Activated CD4-positive, alpha-beta T cell treated with anti-CD3 and anti-CD28 coated beads, Interleukin-2, amount 10 ng/mL, durations not matched to agents 7 days and 5 days (primary cell): ENCODE measurements at places on chromosomes 1 and 21.

DNA sequence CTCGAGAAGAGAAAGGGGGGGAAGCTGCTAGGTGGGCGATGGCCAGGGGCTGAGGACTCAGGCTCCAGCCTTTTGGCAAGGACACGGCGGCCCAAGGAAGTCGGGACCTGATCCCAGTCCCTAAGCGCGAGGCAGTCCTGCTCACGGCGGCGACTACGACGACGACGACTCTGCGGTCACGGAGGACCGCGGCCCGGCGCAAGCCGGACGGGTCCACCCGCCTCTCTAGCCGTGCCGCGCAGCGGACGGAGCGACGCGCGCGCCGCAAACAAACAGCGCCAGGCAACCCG lies 401 bp downstream of the WNT9A start:
- peaks cover 25% of the 10 kb centered on the region for H3K27me3 ChIP-seq
- DNase-seq, result no peak
- no peaks in the 10 kb centered on the region for H3K36me3 ChIP-seq
- peaks cover 13% of the 10 kb centered on the region for H3K4me1 ChIP-seq
- peak overlapping the region; percentile 69 for H3K4me3 ChIP-seq

DNA sequence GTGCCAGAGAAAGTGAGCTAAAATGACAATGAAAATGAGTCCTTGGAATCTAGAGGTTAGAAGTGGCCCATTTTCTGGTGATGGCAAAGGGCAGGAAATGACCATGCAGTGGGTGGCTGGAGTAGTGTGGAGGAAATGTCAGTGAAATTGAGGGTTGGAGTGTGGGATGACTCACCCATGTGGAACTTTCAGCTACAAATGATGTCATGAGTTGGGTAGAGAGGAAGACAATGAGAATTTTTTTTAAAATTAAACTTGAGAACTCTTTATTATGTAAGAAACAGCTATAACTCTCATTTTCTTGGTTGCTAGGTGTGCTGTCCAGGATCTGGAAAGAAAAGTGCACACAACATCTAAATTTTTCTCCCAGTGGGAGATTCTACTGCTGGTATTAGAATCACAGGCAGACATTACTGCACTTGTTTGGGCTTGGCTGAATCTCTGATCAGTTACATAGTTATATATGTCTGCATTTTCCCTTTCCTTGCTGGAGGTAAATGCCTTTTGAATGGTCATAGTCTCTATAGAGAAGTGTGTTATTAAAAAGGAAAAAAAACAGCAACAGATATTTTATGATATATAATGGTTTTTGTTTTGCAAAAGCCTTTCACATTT lies 56.8 kb upstream of the GNG12 start:
- no peaks in the 10 kb centered on the region for H3K36me3 ChIP-seq

DNA sequence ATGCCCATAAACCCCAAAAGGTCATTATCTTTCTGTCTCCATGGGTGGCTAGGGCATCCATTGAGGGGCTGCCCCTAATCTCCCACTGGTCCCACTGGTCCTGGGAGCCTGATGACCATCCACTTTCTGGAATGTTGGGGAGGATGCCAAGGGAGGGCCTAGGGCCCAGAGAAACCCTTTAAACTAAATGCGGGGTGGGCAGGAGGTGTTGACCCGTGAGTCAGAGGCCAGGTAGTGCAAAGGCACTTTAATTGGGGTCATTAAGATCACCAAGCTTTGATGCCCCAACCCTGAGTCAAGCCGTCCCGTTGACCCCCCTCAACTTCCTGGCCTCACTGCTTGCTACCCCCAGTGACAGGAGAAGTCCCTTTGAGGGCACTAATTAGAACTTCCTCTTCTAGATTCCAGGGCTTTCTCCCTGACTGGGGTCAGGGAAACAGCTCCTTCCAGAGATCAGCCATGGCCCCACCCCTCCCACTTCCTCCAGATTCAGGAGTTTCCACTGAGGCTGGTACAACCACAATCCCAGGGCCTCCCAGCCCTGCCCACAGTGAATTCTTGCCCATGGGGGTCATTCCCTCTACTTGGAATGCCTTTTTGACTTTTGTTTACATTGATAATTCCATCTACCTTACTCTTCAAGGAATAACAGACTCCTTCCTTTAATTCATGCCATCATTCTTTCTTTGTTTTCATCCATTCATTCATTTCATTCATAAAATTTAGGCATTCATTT lies 15.5 kb upstream of the SERINC2 start:
- H3K4me1 ChIP-seq, result peaks cover 16% of the 10 kb centered on the region
- no peaks in the 10 kb centered on the region for H3K36me3 ChIP-seq
- no peak overlapping the region for H3K4me3 ChIP-seq
- H3K27me3 ChIP-seq, result no peaks in the 10 kb centered on the region
- no peak overlapping the region for H3K27ac ChIP-seq

DNA sequence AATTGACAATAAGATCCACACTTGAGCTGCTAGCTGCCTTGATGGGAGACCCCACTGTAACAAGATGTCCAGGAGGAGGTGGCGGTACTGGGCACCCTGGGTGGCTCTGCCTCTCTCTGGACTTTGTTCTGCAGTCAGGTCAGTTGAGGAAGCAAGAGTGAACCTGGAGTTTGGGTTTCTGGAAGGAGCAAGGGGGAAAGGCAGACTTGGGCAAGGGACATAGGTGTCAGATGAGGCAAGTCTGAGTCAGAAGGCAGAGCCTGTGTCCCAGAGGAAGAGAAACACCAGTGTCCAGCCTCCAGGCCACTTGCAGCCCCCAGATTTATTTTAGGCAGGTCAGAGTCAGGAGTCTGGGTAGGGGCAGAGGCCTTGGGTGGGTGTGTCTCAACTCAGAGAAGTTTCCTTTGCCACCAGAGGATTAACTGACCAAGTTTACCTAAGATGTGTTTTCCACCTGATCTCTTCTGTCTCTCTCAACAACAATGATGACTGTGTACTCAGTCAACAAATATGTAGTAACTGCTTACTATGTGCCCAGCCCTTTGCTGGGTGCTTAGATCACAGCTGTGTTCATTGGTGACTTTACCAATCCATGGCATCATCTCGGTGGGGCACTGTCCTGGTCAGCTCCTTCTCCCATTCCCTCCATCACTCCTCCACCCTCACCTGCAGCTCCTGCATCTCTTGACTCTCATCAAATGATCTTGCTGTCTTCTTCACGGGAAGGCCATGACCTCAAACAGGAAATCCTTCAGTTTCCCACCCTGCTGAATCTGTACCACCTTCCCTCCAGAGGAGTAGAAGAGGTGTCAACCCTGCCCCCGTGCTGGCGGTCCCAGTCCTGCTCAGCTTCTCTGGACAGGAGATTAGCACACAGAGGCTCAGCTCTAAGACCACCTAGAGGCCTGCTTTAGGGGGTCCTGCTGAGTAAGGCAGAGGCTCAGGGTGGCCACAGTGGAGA lies 36.6 kb downstream of the ELF3 start:
- peaks cover 2% of the 10 kb centered on the region for H3K27me3 ChIP-seq
- H3K27ac ChIP-seq, result no peak overlapping the region
- H3K4me3 ChIP-seq, result no peak overlapping the region
- no peak for DNase-seq
- peaks cover 4% of the 10 kb centered on the region for H3K4me1 ChIP-seq

- no peak overlapping the region for H3K27ac ChIP-seq
- H3K4me3 ChIP-seq, result no peak overlapping the region
- no peaks in the 10 kb centered on the region for H3K27me3 ChIP-seq
- DNase-seq, result no peak
Measured at GRCh38 chr1:187249196-187249595, 420.4 kb downstream of the PLA2G4A start.

GRCh38 chr1:164617377-164618201 lies 58.6 kb downstream of the PBX1 start:
- H3K27ac ChIP-seq, result no peak overlapping the region
- H3K4me3 ChIP-seq, result no peak overlapping the region
- no peak for DNase-seq

DNA sequence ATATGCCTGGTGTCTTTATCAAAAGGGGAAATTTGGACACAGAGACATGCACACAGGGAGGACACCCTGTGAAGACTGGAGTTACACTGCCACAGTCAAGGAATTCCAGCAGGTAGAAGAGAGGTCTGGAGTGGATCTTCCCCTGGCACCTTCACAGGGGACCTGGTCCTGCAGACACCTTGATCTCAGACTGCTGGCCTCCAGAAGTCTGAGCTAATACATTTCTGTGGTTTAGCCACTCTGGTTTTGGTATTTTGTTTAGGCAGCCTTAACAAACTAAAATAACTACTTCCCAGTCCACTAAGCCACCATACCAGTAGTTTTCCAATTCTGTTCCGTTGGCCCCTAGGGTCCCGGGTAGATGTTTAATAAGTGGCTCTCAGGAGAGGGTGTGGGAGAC lies 164.7 kb downstream of the SETD4 start:
- no peaks in the 10 kb centered on the region for H3K4me1 ChIP-seq
- no peak overlapping the region for H3K27ac ChIP-seq
- no peak for DNase-seq
- no peaks in the 10 kb centered on the region for H3K27me3 ChIP-seq
- no peak overlapping the region for H3K4me3 ChIP-seq
- no peaks in the 10 kb centered on the region for H3K36me3 ChIP-seq

GRCh38 chr1:183370399-183371058 lies 47.7 kb downstream of the NMNAT2 start:
- no peaks in the 10 kb centered on the region for H3K36me3 ChIP-seq
- no peak for DNase-seq
- peaks cover 7% of the 10 kb centered on the region for H3K27me3 ChIP-seq
- H3K4me1 ChIP-seq, result no peaks in the 10 kb centered on the region
- no peak overlapping the region for H3K4me3 ChIP-seq

DNA sequence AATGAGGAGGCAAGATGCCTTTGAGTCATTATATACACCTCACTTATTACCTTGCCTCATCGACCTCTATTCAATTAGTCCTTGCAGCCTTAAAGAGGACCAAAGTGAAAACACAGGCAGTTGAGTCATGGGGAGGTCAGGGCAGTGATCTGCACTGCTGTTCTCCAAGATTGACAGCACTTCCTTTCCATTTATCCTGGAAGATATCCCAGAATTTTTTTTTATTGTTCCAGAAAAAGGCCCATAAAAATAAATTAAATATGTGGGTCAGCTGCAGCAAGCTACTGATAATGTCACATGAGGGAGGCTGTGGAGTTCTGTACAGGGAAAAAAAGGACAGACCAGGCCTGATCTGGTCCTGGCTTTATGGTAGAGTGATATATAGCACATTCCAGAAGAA lies 33.2 kb upstream of the CDC42BPA start:
- H3K27ac ChIP-seq, result no peak overlapping the region
- no peak overlapping the region for H3K4me3 ChIP-seq
- H3K27me3 ChIP-seq, result peaks cover 3% of the 10 kb centered on the region
- DNase-seq, result no peak
- H3K36me3 ChIP-seq, result no peaks in the 10 kb centered on the region
- no peaks in the 10 kb centered on the region for H3K4me1 ChIP-seq

- DNase-seq, result no peak
- peaks cover 21% of the 10 kb centered on the region for H3K4me1 ChIP-seq
- peaks cover 37% of the 10 kb centered on the region for H3K36me3 ChIP-seq
- H3K4me3 ChIP-seq, result no peak overlapping the region
- no peaks in the 10 kb centered on the region for H3K27me3 ChIP-seq
Measured at GRCh38 chr1:155466617-155466972, 96.0 kb downstream of the ASH1L start.

DNA sequence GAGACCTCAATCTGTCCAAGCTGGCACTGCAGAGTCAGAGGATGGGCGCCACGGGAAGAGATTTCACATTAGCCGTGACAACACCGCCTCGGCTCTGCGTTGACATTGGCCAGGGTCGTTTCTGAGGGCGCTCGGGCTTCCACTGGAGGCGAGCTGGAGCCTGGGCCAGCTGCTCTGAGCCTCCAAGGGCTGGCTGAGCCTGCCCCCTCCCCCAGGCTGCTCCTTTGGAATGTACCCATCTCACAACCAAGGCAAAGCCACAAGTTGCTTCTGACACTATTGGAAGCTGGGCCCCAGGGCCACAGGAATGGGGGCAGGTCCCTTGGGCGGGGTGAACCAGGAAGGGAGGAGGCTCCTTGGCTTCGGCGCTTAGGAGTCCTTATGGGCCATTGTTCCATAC lies 12.7 kb downstream of the GPR3 start:
- H3K4me3 ChIP-seq, result no peak overlapping the region
- DNase-seq, result no peak
- H3K27me3 ChIP-seq, result no peaks in the 10 kb centered on the region
- no peak overlapping the region for H3K27ac ChIP-seq

GRCh38 chr1:27403065-27403726 lies 10.8 kb downstream of the GPR3 start:
- H3K4me1 ChIP-seq, result peaks cover 17% of the 10 kb centered on the region
- H3K27me3 ChIP-seq, result no peaks in the 10 kb centered on the region
- H3K36me3 ChIP-seq, result peaks cover 11% of the 10 kb centered on the region
- no peak overlapping the region for H3K4me3 ChIP-seq

- no peaks in the 10 kb centered on the region for H3K36me3 ChIP-seq
- no peak overlapping the region for H3K4me3 ChIP-seq
- H3K27me3 ChIP-seq, result no peaks in the 10 kb centered on the region
- DNase-seq, result no peak
Measured at GRCh38 chr1:93672069-93672468, 9.6 kb downstream of the BCAR3 start.

DNA sequence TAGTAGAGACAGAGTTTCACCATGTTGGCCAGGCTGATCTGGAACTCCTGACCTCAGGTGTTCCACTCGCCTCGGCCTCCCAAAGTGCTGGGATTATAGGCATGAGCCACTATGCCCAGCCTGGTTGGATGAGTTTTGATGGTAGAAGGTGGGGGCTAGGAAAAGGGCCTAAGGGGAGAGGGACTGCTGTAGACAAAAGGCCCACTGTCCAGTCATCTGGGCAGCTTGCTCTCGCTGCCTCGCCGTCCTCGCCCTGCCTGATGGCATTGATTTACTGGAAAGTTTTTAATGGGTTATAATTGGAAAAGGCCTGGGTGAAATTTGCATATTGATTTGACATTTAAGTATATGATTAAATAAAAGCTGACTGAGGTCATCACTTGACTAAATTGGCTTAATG lies 175.1 kb upstream of the CSF3R start:
- DNase-seq, result no peak
- H3K4me3 ChIP-seq, result no peak overlapping the region
- H3K36me3 ChIP-seq, result no peaks in the 10 kb centered on the region
- H3K27me3 ChIP-seq, result peaks cover 7% of the 10 kb centered on the region
- H3K4me1 ChIP-seq, result no peaks in the 10 kb centered on the region

GRCh38 chr1:176559474-176559873 lies 96.5 kb downstream of the PAPPA2 start:
- no peak for DNase-seq
- H3K4me3 ChIP-seq, result no peak overlapping the region
- no peaks in the 10 kb centered on the region for H3K36me3 ChIP-seq
- H3K27me3 ChIP-seq, result no peaks in the 10 kb centered on the region
- no peak overlapping the region for H3K27ac ChIP-seq

GRCh38 chr1:59364037-59364436 lies 67.1 kb downstream of the FGGY start:
- H3K36me3 ChIP-seq, result no peaks in the 10 kb centered on the region
- no peaks in the 10 kb centered on the region for H3K4me1 ChIP-seq
- no peak overlapping the region for H3K4me3 ChIP-seq
- no peak overlapping the region for H3K27ac ChIP-seq
- no peak for DNase-seq

DNA sequence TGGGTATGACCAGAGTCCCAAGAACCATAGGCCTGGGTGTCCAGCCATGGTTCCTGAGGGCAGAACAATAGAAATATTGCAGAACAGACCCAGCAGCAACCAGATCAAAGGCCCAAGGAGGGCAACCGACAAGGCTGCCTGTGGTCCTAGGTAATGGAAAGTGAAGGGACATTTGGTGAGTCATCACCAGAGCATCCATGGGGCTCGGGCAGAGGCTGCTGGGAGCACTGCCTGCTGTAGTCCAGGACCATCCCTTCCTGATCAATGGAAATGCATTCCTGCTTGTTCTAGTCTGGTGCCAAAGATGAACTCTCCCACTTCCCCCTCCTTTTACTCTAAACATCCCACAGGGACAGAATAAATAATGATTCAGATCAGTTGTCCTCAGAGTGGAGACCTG lies 172.8 kb upstream of the CACNA1E start:
- no peaks in the 10 kb centered on the region for H3K36me3 ChIP-seq
- no peak for DNase-seq
- H3K27me3 ChIP-seq, result peaks cover 22% of the 10 kb centered on the region
- no peak overlapping the region for H3K4me3 ChIP-seq
- H3K27ac ChIP-seq, result no peak overlapping the region
